ENCODE measurements at places on chromosomes 12 and 14.
A peak's percentile ranks its signal among the peaks of the same experiment; 100 is the strongest.

DNA sequence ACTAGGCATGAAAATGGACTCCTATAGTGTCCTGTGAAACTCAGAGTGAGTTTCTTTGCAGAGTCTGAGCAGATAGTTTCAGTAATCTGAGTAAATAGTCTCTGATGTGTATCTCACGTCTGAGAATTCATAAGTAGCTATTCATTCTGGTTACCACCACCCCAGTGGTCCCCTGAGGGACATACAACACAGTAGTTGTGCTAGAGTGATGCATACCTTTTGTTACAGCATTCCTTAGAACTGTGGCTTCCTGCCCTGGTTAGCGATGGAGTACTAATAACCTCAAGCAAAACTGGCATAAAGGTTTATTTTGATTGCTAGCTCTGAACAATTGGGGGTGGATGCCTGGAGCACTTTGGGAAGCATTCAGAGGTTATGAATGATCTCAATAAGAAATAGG, 114.7 kb downstream of the DAAM1 start:
- peak; percentile 57 for DNase-seq

- peak; percentile 27 for DNase-seq
Measured at GRCh38 chr12:75478116-75478794, 2.3 kb upstream of the GLIPR1 start.

- DNase-seq: no peak
Measured at GRCh38 chr12:52835271-52836041, 1.3 kb upstream of the KRT79 start.

- DNase-seq: no peak
Measured at GRCh38 chr14:48140804-48141203, 465.4 kb upstream of the MDGA2 start.

- DNase-seq: peak; percentile 1
Measured at GRCh38 chr12:86663716-86664115, 407.5 kb upstream of the MGAT4C start.

DNA sequence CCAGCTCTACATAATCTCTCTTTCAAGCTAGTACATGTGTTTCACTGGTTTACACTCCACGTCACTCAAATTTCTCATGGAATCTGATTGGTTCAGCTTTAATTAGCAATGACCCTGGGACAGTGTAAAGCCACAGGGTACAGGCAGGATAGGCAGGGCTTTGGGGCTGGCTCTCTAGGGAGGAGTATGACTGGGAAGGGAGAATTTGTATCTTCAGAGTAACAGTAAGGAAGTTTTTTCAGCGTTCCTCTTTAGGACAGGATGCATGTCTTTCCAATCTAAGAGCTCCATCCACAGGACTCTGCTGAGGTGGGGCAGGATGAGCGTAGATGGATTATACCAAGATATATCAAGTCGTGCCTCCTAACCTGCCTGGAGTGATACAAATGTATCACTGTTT, 112.0 kb upstream of the CLEC14A start:
- no peak for DNase-seq

DNA sequence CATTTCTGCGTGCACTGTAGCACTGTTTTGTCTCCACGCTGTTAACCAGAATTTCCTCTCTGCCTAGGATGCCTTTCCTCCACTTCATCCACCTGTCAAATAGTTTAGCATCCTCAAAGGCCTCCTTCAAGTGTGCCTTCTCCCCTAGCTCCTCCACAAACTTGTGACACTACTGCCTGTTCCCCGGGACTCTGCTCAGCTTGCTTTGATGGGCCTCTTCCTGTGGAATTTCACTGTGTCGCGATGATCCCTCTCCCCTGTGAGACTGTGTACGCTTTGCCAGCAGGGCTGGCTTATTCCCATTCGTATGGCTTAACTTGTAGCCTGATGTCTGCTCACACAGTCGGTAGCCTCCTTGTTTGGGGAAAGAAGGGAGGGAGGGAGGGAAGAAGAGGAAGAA, 426.8 kb downstream of the VRK1 start:
- no peak for DNase-seq

DNA sequence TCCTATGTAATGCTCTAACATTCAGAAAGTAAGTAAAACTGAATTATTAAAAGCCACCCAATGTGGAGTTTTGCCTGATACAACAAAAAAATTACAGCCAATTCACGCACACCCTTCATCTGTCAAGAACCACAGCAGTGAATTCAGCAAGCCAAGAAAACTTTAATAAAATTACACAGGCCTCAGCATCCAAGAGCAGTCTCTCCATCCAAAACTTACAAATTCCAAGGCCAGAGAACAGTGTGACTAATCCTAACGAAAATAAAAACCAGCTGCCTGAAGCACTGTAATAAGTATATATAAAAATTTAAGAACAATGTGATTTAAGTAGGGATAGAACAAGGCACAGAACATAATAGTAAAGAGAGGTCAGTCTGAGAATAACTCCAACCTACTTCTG, 54.2 kb downstream of the SIX6 start:
- DNase-seq: peak; percentile 11

- DNase-seq: peak; percentile 58
Measured at GRCh38 chr12:56221232-56221756, 428 bp downstream of the RNF41 start.

GRCh38 chr14:105385698-105386365, 12.5 kb upstream of the TEX22 start:
- no peak for DNase-seq

GRCh38 chr14:51684760-51685159, 33.0 kb downstream of the FRMD6 start:
- DNase-seq: no peak

DNA sequence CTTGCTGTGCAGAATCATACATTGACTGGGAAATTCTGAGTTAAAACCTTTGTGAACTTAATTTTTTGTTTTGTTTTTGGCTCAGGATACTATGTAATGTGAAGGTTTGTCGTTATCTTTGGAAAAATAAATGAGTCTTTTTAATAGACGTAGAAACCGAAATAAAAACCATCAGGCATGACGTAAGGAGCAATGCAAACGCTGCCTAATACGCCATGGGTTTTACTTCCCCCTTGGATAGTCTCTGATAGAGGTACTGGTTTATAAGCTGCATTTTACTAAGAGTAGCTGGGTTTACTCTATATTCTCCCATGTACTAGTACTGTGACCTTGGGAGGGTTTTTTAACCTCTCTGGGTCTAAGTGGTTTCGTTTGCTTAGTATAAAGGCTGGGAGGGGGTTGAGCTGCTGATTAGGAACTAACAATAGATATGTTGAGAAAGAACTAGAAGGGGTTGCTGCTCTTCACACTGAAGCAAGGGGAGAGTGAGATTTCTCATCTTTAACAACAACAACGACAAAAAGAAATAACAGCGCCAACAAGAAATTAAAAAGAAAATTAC, 66.8 kb upstream of the SLCO1C1 start:
- no peak for DNase-seq

DNA sequence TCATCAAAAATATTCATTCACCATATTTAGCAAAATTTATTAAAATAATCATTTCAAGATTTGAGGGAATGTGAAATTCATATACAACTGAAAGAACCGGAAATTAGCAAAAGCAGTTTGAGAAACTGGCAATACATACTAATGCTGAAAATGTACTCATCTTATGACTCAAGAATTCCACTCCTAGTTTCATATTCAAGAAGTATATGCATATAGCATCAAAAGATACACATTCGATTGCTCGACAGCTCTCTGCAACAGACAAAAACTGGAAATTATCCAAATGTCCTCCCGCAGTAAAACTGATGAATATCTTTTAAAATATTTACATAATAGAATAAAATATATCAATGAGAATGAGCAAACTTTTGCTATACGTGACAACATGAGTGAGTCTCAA, 189.2 kb upstream of the MGAT4C start:
- DNase-seq: no peak

GRCh38 chr12:2429032-2429431, 365.7 kb upstream of the FKBP4 start:
- DNase-seq: peak; percentile 31

- DNase-seq: peak; percentile 46
Measured at GRCh38 chr12:47361389-47362021, 281.7 kb upstream of the AMIGO2 start.

- DNase-seq: no peak
Measured at GRCh38 chr12:113043240-113043639, 13.3 kb upstream of the DTX1 start.

- peak; percentile 14 for DNase-seq
Measured at GRCh38 chr14:76101391-76102379, 50.0 kb upstream of the GPATCH2L start.

DNA sequence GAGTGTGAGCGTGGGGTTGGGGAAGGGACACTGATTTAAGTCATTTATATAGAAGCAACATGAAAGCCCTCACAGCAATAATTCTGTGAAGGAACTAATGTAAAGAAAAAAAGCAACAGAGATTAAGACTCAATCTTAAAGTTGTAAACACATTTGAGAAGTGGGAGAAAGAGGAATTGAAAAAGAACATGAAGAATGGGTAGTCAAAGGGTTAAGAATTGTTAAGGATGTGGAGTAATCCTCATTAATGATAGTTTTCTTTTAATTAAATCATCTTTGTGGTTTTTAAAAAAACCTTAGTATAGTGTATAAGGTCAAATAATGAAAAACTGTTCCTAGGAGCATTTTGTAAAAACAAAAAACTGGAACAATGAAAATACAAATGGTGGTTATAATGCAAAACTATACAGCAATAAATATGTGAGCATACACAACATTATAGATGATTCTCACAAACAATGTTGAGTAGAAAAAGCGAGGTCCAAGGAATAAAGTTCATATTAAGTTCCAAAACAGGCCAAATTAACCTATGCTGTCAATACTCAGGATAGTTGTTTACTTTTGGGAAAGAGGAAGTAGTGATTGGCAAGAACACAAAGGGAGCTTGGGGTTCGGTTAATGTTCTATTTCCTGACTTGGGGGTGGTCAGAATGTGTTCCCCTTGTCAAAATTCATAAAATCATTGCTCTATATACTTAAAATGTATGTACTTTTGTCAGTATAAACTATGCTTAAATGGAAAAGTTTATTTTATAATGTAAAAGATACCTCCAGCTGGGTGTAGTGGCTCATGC, 120.4 kb upstream of the ATF7IP start:
- DNase-seq: no peak

- peak; percentile 26 for DNase-seq
Measured at GRCh38 chr12:74647256-74647655, 109.6 kb downstream of the ATXN7L3B start.

- no peak for DNase-seq
Measured at GRCh38 chr14:103818870-103819269, 28.5 kb downstream of the PPP1R13B start.

DNA sequence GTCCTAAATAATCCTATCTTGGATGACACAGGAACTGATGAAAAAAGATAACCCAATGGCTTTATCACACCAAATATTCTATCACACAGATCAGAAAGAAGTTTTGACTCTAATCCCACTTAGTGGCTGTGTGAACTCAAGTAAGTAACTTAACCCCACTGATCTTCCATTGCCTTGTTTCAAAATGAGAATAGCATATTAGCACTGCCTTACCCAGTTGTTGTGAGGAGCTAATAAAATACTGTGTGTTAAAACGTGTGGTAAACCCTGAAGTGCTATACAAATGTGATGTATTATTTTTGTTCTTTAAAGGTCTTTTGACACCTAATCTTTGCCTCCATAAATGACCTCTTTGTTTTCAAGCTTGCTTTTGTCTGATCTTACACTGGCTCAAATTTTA, 60.9 kb upstream of the ARID2 start:
- DNase-seq: no peak

DNA sequence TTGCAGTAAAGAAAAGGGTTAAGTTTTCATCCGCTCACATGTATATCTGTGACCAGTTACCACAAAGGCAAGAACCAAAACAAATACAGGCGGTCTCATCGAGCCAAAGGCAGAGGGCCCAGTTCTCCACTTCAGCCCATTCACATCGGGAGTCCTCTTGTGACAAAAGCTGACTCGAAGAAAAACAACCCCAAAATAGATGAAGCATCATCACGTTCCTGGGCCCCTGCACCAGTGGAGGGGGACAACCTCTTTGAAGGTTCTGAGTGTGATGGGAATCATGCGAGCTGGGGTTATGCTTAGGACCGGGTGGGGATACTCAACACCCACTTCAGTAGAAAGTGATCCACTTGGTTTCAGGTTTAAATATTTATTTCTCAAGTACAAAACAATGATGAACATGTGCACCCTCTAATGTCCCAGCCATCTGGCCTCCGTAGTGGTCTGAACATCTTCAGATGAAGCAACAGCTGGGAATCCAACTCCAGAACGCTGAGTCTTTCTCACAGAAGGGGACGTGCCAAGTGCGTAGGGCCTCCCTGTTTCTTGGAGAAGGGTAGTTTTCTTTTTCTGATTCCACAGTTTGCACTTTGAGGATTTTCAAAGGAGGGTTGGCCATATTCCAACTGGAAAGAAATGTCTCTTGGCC, 8.4 kb downstream of the GSC start:
- no peak for DNase-seq

- DNase-seq: no peak
Measured at GRCh38 chr12:31658471-31659086, 909 bp upstream of the ETFBKMT start.

GRCh38 chr12:25833657-25834056, 124.8 kb upstream of the RASSF8 start:
- DNase-seq: no peak

GRCh38 chr14:50225974-50226297, 5.4 kb downstream of the SOS2 start:
- no peak for DNase-seq
